ENCODE measurements at places on chromosomes 6 and 20.

GRCh38 chr6:42025845-42026243, 24.5 kb upstream of the TAF8 start:
- DNase-seq = no peak

DNA sequence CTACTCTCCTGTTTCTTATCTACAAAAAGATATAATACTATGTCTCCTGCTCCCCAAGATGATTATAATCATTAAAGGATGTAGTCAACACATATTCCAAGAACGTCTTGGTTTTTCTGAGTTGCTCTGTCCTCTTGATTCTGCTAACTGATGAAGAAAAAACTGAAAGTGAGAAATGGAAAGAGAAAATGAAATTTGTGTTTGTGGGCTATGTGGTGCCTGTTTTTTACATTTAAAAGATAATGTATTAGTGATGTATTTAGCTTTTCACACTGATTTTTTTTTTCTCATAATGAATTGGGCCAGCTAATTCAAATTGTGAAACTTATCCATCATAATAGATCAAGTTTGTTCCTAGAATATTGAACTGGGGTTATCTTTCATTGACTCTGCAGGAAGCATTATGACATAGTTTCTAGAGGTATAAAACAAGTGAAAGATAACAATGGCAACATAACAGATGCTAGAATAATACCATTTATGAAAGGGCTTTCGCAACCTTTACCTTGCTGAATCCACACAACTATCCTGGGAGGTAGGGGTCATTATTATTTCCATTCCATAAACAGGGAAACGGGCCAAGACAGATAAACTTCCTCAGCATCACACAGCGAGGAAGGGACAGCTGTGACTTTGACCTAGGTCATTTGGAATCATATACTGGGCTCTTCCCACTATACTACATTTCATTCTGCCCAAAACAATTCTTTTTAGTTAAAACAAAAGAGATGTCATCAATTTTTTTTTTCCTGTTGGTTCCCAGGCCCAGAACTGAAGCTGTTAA, 336.7 kb downstream of the GJA1 start:
- DNase-seq = no peak

DNA sequence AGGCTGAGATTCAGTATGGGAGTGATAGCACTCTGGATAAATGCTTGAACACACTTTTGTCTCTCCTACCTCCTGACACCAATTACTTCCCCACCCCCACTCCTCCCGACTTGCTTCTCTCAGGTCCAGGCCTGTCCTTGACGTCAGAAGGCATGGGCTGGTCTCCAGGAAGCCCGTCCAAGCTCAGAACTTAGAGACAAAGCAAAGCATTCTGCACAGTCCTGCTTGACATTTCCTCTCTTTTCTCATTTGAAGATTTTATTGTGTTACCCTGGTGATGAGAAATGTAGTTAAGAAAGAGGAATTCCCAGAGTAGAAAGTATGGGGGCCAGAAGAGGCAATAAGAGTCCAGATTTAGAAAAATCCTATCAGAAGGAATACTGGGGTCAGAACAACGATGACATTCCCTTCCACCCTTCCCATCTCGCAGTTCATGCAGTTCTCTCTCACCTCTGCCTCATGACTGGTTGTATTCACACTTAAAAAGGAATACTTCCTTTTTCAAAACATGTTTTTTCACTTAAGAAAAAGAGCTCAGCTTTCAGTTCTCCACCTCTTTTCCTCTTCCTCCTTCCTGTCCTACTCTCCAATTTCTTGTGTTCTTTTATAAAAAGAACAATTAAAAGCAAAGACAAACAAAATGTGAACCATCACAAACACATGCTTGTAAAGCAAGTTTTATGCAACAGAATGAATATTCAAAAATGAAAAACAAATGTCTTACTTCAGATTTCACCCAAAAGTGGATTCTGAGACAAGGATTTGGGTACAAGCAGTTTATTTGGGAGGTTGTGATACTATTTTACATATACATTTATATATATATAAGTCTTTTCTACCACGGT, 18.5 kb upstream of the FAM184A start:
- DNase-seq = no peak

DNA sequence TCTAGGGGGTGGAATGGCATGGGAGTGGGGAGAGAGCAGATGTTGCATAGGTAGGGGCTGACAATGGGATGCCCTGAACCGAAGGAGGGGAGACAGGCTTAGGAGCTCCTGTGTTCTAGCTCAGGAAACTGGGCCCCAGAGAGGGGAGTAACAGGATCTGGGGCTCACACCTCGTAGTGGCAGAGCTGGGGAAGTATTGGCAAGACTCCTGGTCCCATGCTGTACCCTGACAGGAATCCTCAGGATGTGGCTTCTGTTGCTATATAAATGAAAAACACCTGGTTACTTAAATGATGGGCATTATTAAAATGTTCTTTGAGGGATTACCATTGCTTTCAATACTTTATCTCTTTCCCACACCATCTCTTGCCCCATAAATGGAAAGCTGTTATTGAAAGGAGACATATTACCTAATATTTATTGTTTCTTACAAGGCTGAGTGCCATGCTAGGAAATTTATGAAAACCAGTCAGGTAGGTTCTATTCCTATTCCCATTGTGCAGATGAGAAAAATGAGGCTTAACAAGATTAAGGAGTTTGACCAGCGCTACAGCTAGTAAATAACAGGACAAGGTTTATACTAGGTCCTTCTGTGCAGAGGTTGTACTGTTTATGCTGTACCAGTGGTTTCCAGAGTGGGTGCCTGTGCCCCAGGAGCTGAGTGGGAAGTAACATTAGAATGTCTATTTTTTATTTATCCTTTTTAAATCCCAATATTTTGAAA, 35.3 kb upstream of the TCP11 start:
- no peak for DNase-seq

GRCh38 chr6:74410630-74411029, 714.6 kb downstream of the CD109 start:
- no peak for DNase-seq

GRCh38 chr6:161366301-161366923, 92.6 kb upstream of the AGPAT4 start:
- DNase-seq = no peak

DNA sequence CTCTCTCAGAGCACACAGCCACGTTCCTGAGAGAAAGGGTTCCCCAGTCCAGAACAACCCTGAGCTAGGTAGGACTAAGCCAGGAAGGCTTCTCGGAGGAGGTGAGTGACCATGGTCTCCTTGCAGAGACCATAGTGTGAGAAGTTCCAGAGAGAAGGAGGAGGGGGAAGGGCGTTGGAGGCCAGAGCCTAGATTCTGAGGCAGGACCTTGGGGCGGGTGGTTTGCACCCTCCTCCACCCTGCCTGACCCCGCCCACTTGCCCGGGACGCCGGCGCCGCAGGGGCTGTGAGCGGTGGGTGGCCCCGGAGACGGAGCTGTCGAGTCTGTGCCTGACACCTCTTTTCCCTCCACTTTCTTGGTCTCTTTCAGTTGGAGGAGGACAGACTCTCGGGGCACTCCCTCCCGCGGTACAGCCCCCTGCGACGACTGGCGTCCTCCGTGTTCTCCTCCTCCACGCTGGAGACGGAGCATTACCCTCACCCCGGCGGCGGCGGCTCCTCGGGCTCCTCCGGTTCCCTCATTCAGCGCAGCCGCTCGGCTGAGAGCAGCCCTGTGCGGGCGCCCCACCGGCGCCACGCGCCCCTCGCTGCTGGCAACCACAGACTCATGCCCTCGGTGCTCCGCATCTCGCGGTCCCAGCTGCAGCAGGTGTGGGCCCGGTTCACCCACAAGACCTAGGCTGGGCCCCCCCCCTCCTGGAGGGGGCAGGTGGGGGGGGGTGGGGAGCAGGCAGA, 26.2 kb downstream of the TTBK1 start:
- no peak for DNase-seq

GRCh38 chr6:26254724-26255123, 110.3 kb upstream of the BTN3A2 start:
- no peak for DNase-seq

- DNase-seq = no peak
Observed at GRCh38 chr6:2384528-2384927, 139.1 kb upstream of the GMDS start.

DNA sequence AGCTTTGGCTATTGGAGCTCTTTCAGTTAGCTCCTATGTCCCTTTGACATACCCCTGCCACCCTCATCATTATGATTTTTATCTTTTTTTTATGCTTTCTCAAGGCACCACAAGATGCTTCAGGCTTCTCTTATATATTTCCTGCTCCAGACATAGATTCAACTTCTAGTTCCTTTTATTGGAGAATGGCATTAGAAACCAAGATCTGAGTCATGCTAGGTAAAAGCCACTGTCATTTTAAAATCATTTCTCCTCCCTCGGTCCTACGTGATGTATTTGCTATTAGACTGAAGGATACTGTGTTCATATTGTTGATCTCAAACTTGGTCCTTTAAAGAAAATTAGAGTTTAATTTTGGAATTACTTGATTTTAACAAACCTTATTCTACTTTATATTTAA, 8.3 kb downstream of the TENT5A start:
- no peak for DNase-seq

DNA sequence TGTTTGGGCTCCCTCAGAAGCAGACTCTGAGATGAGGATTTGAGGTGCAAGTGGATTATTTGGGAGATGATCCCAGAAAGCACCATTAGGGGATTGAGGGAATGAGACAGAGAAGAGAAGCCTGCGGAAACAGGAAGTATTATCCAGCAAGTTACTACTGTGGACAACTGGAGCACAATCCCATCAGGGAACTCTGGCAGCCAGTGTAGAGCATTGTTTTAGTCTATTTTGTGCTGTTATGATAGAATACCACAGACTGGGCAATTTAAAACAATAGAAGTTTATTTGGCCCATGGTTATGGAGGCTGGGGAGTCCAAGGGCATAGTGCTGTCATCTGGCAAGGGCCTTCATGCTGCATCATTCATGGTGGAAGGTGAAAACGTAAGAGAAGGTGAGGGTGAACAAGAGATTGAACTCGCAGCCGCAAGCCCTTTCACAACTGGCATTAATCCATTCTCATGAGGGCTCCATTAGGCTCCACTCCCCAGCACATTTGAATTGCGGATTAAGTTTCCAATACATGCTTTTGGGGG, 43.5 kb upstream of the SLC9A8 start:
- DNase-seq = no peak

- peak; percentile 80 for DNase-seq
Observed at GRCh38 chr6:16322666-16323312, 84.4 kb downstream of the GMPR start.

DNA sequence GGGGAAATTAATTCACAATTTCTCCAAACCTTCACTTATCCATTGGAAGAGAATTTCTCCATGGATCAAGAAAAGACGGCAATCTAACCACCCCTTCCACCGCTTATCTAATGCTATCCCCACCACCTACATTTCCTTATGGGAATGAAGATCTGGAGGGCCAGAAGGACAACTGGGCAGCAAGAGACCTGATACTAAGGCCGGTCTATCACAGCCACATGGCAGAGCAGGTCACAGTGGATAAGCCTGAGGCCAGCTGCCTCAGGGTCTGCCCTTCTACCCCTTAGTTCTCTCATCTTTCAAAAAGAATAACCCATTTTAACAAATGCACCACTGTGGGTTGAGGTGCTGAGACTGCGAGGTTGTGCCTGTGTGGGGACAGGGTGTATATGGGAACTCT, 37.1 kb downstream of the MAN1A1 start:
- DNase-seq = no peak

DNA sequence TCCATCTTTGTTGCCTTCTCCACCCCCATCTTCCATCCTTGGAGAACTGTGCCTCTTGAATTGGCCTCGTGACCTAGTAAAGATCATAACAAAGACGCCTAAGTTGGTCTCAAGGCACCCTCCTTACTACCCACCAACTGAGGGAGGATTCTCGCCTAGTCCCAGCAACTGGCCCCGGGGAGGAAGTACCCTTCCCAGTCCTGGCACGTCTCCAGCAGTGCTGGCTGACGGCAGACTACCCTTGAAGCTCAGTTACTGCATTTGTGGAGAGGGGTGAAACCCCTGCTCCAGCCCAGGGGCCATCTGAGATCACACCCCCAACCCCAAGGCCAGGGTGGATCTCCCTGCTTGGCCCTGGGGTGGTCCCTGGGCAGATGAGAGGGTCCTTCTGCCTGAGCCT, 2.1 kb upstream of the OSBPL2 start:
- no peak for DNase-seq

GRCh38 chr6:1610497-1611321, 994 bp downstream of the FOXC1 start:
- no peak for DNase-seq

GRCh38 chr6:154650351-154650750, 82.9 kb upstream of the SCAF8 start:
- no peak for DNase-seq

- DNase-seq = no peak
Observed at GRCh38 chr20:37362231-37362792, 16.4 kb downstream of the SRC start.

- peak; percentile 3 for DNase-seq
Observed at GRCh38 chr6:108635505-108636226, 74.9 kb downstream of the FOXO3 start.

DNA sequence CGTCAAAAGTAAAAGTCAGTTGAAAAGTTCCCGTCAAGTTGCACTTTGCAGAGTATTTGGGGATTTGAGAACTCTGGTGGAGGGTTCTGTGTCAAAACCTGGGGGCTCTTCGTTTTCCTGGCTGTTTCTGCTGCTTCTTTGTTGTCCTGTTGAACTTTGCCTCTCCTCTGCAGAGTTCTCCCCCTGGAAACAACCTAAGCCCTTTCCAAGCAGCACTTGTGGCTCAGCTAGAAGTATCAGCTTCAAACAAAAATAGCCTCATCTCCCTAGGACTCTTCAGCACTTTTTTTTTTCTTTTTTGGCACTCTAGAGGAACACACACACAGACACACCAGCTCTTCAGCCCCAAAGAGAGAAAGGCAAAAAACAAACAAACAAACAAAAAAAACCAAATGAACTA, at the start of gene TRDN:
Gene TRDN, minus strand, starts transcription at position 169 of the 400 bp plus-strand sequence. CDS start 175 bp downstream, outside the sequence.
- no peak for DNase-seq

- DNase-seq = no peak
Observed at GRCh38 chr20:23118144-23118543, 32.0 kb upstream of the CD93 start.

GRCh38 chr6:143166247-143166695, 105.6 kb downstream of the AIG1 start:
- no peak for DNase-seq

GRCh38 chr20:38340693-38341092, 5.6 kb upstream of the LBP start:
- DNase-seq = no peak

DNA sequence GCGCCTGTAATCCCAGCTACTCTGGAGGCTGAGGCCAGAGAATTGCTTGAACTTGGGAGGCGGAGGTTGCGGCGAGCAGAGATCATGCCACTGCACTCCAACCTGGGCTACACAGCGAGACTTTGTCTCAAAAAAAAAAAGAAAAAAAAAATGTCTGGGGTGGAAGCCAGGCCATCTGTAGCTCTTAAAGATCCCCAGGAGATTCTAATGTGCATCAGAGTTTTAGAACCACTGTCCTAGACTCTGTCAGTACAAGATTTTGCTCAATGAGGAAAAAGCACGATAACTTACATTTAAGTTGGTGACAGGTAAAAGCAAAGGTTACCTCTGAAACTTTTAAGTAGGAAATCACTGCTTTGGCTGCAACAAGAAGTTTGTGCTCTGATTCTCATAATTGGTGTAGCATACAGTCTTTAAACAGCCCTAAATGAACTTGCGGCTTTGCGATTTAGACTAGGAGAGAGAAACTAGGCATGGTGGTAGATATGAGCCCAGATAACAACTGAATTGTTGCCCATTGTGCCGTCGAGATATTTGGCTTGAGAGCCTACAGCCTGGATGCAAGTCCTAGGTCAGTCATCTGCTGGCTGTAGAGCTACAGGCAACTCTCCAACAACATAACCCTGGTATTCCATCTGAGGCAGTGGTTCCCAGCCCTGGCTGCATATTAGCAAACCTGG, 67.2 kb downstream of the BACH2 start:
- DNase-seq = no peak

Measured in activated CD4-positive, alpha-beta T cell treated with anti-CD3 and anti-CD28 coated beads, Interleukin-2, amount 50 U/mL, for 24 hours (primary cell).